ENCODE measurements at places on chromosomes 4 and X. TPM values are rescaled to one million over a fixed set of nuclear protein-coding genes. Genes with fewer than 3 reads are reported as not detected.

Gene MXRA5
- polyA plus RNA-seq, result 10.1 TPM

Gene NLGN3
- polyA plus RNA-seq, result 4.8 TPM

Gene TMEM35A
- 8.3 TPM for polyA plus RNA-seq

Gene GLRA3
- polyA plus RNA-seq, result 0.03 TPM

Gene F8A3
- polyA plus RNA-seq, result 13.4 TPM

Gene CCDC149
- 16.7 TPM for polyA plus RNA-seq

Gene TASL
- polyA plus RNA-seq, result 0.42 TPM

Gene NAP1L2
- 3.4 TPM for polyA plus RNA-seq

Gene LRAT
- 1.1 TPM for polyA plus RNA-seq

Gene SCML1
- 19.3 TPM for polyA plus RNA-seq

Gene RTL3
- polyA plus RNA-seq, result not detected

Gene CXorf65
- not detected for polyA plus RNA-seq

DNA sequence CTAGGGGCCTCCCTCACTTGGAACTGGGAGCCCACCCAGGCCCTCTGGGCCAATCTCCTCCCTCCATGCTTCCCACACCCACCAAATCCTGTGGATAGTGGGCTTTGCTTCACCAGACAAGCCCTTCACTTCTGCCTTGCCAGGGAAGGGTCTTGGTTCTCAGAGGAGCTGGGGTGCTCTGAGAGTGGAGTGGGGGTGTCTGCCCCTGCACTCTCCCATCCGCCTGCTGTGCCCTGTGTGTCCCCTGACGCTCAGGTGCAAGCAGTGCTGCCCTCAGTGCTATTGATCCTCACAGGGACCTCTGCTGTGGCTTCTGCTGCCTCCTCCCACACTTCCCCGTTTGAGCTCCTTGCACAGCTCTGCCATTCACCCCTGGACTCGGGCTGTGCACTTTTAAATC lies 117.3 kb upstream of the NKX1-1 start:
- no peak for DNase-seq

DNA sequence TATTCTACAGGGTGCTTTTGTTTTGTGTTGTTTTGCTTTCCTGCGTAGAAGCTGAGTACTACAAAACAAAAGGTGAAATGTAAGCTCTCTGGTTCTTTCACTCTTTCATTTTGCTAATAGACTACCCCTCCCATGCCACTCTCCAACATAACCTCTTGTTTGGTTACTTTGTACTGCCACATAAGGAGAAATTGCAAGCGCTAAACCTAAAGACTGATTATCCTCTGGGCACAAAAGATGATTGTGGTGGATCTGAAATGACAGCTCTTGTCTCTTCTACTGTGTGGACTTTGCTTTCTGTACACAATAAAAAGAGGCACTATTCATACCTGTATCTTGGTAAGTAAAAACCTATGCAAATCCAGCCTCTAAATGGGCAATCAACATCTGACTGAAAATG lies 5.3 kb downstream of the MBNL3 start:
- DNase-seq, result no peak

- no peak for DNase-seq
These were observed 23.3 kb downstream of the PRKX start for GRCh38 chrX:3690140-3690539.

GRCh38 chr4:72893354-72894066 lies 176.0 kb downstream of the COX18 start:
- no peak for DNase-seq

DNA sequence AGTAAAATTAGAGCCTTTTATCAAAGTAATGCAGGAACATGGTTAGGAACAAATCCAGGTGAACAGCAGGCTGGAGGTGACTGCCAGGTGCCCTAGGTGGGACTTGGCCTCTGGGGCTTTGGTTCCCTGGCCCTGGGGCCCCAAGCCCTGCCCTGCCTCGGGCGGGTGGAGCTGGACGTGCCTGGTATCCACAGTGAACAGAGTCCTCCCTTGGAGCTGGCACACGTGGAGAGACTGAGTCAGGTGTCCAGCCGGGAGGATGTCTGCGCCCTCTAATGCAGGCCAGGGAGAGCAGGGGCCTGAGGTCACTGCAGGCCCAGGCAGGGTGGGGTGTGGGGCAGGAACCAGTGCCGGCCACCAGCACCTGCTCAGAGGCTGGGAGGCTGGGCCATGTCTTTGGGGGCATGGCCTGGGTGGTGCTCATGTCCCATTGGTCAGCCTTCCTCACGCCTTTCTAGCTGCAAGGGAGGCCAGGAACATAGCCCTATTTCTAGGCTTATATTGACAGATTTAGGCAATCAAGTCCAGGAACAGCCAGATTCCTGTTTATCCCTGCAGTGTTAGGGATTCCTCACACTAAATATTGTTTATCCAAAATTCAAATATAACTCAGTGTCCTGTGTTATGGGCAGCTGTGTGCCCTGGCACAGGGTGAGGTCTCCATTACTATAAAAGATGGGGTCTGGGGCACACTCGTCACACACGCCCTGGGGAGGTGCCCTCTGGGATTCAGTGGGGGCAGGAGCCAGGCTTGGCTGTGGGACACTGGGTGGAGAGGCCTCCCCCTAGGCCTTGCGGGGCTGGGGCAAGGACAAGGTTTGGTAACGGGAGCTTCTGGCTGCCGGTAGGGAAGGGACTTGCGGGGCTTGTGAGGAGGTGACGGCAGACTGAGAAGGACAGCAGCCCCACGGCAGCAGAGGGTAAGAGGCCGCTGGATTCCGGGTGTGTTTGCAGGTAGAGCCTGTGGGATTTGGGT lies 14.3 kb upstream of the NAT8L start:
- DNase-seq, result no peak

DNA sequence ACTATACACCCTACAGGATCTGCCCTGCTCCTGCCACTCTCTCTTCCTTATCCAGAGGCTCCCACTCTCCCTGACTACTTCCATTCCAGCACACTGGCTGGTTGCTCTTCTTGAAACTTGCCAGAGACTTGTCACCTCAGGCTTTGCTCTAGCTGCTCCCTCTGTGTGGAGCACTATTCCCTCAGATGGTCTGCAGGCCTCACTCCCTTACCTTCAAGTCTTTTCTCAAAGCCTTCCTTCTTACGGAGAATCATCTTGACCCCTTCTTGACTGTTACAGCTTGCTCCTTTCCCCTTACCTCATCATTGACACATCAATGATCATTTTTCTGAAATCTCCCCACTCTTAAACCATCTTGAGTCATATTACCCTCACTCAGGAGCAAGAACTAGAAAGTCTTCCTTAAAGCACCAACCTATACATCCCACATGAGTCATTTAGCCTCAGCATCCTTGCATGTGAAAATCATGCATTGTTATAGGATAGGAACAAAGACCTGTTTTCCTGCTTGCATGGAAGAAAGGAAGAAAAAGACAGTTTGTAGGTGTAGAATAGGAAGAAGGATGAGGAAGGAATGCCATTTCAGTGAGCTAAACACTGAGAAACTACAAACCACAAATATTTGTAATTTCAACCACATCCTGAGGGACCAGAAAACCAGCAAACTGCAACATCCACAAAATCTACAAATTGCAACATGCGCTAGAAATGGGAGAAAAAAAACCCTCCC lies 55.7 kb downstream of the ANTXR2 start:
- DNase-seq, result no peak

DNA sequence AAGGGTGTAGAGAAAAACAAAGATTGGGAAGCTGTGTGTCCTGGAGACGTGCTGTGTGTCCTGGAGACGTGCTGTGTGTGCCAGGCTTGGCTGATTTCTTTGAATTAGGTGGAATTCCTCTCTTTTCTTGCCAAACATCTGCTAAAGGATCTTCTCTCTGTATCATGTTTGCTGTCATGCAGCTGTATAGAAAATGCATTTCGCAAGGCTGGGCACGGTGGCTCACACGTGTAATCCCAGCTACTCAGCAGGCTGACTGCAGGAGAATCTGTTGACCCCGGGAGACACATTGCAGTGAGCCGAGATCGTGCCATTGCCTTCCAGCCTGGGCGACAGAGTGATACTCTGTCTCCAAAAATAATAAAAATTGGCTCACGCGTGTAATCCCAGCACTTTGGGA lies 187.0 kb downstream of the CRLF2 start:
- no peak for DNase-seq

GRCh38 chr4:2070421-2071251 lies 11.5 kb downstream of the NAT8L start:
- DNase-seq, result no peak

DNA sequence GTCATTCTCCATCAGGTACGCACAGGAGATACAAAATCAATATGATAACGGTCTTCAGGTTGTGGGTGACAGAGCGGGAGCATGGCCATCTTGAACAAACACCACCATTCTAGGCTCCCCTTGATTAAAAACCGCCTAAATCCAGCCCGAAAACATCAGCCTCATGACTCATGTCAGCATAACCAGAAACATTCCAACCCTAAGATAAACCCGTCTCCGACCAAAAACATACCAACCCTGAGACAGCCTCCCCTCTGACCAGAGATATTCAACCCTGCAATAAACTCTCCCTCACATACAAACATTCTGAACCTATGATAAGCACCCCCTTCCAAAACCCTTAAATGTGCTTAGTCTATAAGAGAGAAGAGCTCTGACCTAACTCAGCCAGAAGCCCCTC lies 157.9 kb downstream of the DHRSX start:
- no peak for DNase-seq

DNA sequence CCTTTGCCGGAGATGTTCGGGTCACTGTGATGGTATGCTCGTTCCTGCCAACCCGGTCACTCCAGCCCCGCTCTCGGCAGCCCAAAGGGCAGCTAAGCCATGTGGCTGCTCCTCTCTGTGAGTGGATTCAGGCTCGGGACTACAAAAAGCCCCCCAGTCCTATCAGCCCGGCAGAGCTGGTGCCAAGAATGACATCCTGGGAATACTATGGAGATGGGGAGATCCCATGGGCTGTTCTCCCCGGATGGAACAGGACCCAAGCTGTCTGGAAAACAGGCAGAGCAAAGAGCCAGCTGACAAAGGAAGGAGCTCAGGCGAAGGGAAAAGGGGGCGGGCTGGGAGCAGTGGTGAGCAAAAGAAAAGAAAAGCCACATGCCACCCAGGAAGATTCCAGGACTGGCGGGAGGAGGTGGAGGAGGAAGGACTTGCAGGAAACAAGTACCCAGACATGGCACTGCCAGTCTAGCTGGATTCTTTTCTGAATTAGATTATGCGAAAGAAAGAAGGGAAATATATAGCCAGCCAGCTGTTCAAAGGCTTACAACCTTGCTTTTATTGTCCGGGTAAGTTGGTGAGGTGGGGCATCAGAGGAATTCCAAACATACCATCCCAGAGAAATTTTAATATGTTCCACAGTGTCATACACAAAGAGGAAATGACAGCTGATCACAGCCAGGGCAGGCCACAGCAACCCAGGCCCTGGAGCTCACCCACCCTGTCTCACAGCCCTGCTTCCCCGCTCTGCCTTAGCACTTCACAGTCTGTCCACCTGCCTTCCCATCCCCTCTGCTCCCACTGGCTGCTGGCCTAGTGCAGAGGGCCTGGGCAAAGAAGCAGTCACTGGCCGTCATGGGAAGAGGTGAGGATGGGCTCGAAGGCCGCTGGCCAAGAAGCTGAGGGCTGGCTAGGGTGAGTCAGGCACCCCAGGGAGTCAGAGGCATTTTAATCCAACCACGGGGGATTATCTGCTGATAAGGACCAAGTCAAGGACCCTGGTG lies 3.4 kb downstream of the NDP start:
- no peak for DNase-seq

- DNase-seq, result no peak
These were observed 115.8 kb downstream of the HS6ST2 start for GRCh38 chrX:132842460-132843238.

DNA sequence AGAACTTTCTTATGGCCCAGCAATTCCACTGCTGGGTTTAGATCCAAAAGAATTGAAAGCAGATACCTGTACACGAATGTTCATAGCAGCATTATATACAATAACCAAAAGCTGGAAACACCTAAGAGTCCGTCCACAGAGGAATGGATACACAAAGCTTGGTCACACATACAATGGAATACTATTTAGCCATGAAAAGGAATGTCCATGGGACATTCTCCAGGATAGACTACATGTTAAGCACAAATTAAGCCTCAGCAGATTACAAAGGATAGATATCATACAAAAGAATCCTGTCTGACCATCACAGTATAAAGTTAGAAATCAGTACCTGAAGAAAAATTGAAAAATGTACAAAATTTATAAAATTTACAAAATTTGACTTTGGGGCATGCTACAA lies 12.7 kb upstream of the MAEA start:
- no peak for DNase-seq

GRCh38 chr4:2947926-2948325 lies 15.3 kb downstream of the NOP14 start:
- no peak for DNase-seq

- DNase-seq, result no peak
These were observed 89.8 kb upstream of the ARMCX2 start for GRCh38 chrX:101749436-101749835.

- no peak for DNase-seq
These were observed 521.2 kb downstream of the ANKRD50 start for GRCh38 chr4:124191329-124191728.

DNA sequence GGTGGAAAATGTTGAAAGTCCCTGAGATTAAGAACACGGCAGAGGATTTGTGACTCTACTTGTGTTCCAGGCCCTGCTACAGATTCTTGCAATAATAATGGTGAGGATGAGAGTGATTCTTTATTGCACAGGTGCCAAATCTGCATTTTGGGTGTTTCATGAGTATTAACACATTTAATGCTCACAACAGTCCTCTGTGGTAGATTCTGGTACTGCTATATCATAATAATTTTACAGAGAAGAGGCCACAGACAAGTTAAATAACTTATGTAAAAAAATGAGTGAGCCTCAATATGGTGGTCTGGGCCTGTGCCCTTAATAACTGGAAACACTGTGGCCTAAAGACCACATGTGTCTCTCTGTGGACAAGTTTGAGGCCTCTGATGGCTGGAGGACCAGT lies 124.3 kb downstream of the C4orf33 start:
- DNase-seq, result no peak

- no peak for DNase-seq
These were observed 48.4 kb upstream of the SLC7A3 start for GRCh38 chrX:70979136-70979762.

GRCh38 chrX:152136312-152136711 lies 2.1 kb downstream of the MAGEA10 start:
- DNase-seq, result no peak

- DNase-seq, result no peak
These were observed 43.5 kb upstream of the TMEM164 start for GRCh38 chrX:109959356-109959871.

DNA sequence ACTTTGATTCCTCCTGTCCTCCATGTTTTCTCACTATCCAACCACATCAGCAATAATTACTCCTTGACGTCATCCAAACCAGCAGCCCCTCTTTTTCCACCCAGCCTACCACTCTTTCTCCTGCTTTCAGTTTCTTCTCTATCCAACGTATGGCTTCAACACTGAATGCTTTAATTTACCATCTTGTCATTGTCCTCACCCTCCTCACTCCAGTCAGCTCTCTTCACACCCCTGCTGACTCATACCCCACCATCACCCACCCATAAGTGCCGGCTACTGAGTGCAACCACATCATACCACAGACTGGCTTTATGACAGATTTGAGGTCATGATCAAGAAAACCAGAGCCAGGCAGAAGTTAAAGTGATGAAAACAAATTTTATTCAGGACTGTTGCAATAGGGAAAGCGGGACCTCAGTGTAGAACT lies 9.8 kb upstream of the ANXA5 start:
- no peak for DNase-seq

GRCh38 chrX:107619885-107620322 lies 8.4 kb upstream of the PRPS1 start:
- no peak for DNase-seq

GRCh38 chrX:37753384-37753783 lies 26.5 kb upstream of the CYBB start:
- no peak for DNase-seq

GRCh38 chr4:27101126-27101525 lies 240.5 kb downstream of the STIM2 start:
- no peak for DNase-seq
